ENCODE measurements at places on chromosomes 7 and 10.
A peak's percentile ranks its signal among the peaks of the same experiment; 100 is the strongest.

GRCh38 chr10:116848032-116848943 is 1.0 kb upstream of the ENO4 start:
- DNase-seq, result peak; percentile 42

DNA sequence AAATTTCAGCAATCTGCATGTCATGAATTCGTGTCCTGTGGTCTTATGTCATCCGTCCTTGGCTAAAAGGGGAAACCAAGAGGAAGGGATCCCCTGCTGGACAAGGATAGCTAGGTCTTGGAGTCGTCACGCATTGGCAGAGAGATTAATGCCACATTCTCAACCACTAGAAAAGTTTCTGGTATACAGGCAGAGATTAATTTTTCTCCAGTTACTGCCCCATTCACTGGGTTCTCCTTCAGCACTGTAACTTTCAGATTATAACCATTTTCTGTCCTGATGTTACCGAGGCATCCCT is 1060.6 kb upstream of the AUTS2 start:
- DNase-seq, result no peak

GRCh38 chr10:127398971-127399365 is 150.1 kb upstream of the NPS start:
- no peak for DNase-seq

GRCh38 chr7:2242541-2243429 is 759 bp downstream of the NUDT1 start:
- DNase-seq, result peak; percentile 16

GRCh38 chr10:68586606-68587305 is 26.6 kb downstream of the TET1 start:
- no peak for DNase-seq

DNA sequence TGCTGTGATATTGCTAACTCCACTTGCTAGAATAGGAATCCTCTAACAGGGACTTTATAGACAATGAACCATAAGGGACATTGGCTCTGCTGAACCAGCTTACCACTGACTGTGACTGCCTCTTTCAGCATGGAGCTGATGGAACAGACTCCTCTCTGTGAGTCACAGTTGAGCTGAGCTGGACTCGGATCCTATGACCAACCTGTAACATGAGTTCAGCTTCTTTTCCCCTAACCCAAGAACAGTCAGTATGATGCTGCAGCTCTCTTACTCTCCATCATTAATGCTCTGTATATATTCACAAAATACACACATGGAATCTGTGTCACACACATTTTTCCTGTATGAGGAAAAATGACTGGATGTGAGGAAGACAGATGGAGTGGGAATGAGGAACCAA is 177.9 kb upstream of the BET1 start:
- DNase-seq, result no peak

GRCh38 chr10:129921801-129922597 is 42.1 kb downstream of the EBF3 start:
- DNase-seq, result no peak

DNA sequence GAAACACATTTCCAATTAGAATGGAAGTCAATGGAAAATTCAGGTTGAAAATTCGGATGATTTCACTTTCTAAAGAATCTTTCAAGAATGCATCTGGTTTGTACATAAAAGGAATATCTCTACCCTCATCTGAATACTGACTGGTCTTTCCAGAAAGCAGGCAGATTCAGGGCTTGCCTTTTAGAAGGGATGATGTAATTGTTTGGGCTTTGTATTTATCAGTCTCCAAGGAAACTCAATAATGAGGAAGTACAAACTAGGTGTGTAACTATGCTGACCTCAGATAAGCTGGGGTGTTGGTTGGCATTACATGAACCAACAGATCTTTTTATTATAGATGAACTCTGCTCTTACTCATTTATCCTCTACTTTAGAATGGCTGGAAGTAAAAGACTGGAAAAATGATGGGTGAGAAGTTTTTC is 24.1 kb downstream of the PDLIM1 start:
- DNase-seq, result peak; percentile 35

- no peak for DNase-seq
Observed at GRCh38 chr7:106646256-106646655, 14.7 kb downstream of the CCDC71L start.

- DNase-seq, result no peak
Observed at GRCh38 chr7:97226541-97226940, 109.0 kb downstream of the SDHAF3 start.

Data from CD4-positive, alpha-beta T cell treated with Interleukin-17A for 1 hour (primary cell).